T-cell (primary cell): ENCODE measurements at places on chromosomes 11 and 22. TPM values are rescaled to one million over a fixed set of nuclear protein-coding genes. Genes with fewer than 3 reads are reported as not detected.

Gene CHRDL2
- total RNA-seq: not detected

Gene VSIG10L2
- total RNA-seq: not detected

Gene CNTN5
- not detected for total RNA-seq

Gene IGF2
- total RNA-seq: not detected

Gene CRY2
- 54.0 TPM for total RNA-seq

DNA sequence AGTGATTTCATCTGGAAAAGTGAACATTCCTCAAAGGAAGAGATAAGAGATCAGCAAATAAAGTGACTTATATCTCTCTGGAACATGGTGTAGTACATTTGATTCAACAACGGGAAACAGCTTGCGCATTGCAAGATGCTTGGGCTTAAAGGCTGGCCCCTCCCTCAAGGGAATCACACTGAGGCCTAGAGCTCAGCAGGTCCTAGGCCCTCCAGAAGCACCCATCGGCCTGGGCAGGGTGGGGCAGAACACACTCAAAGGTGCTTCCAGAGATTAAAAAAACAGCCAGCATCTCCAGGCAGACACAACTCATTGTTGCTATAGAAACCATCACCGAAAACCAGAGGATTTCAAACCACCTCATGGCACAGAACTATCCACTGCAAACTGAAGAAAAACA, 69.0 kb upstream of the ARFGAP3 start:
- no peak for DNase-seq
- H3K4me1 ChIP-seq: peaks cover 25% of the 10 kb centered on the region
- no peaks in the 10 kb centered on the region for H3K27me3 ChIP-seq
- H3K27ac ChIP-seq: no peak overlapping the region

GRCh38 chr11:1127664-1128162, 30.0 kb upstream of the MUC5AC start:
- H3K36me3 ChIP-seq: no peaks in the 10 kb centered on the region
- peaks cover 38% of the 10 kb centered on the region for H3K27me3 ChIP-seq
- H3K4me3 ChIP-seq: no peak overlapping the region
- DNase-seq: no peak
- H3K4me1 ChIP-seq: no peaks in the 10 kb centered on the region

GRCh38 chr11:102447193-102447592, 5.4 kb downstream of the TMEM123 start:
- peaks cover 12% of the 10 kb centered on the region for H3K4me1 ChIP-seq
- H3K27ac ChIP-seq: peak overlapping the region; percentile 50
- H3K27me3 ChIP-seq: no peaks in the 10 kb centered on the region

DNA sequence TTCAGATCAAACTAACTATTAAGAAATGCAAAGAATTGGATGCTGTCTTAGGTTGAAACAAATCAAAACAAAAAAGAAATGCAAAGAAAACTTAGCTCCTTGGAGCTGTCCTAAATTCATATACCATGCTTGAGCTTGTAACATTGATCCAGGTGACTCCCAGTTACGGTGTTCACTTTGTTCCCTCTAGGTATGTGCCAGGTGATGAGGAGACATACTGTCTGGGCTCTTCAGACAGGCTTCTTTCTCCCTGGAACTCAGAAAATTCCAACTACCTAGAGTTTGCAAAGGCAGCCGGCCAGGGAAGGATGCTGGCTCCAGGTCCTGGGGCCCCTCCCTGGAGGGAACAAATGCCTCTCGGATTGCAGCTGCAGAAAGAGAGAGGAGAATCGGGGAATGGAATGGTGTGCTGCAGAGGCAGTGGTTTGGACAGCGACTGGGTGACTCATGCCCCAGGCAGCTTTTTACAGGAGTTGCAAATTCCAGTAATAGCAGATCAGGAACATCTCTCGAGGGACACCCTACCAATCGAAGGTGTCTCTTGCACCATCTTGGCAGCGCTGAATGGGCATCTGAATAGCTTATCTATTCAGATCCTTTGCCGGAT, 12.3 kb upstream of the ASPHD2 start:
- H3K4me1 ChIP-seq: no peaks in the 10 kb centered on the region
- H3K4me3 ChIP-seq: no peak overlapping the region
- DNase-seq: no peak

- peak; percentile 53 for DNase-seq
- H3K27ac ChIP-seq: peak overlapping the region; percentile 94
- H3K36me3 ChIP-seq: no peaks in the 10 kb centered on the region
- H3K4me3 ChIP-seq: peak overlapping the region; percentile 42
Measured at GRCh38 chr11:66317322-66317722, 478 bp upstream of the CD248 start.

GRCh38 chr11:78853521-78853920, 278.9 kb upstream of the NARS2 start:
- H3K36me3 ChIP-seq: no peaks in the 10 kb centered on the region
- H3K27ac ChIP-seq: no peak overlapping the region
- H3K4me1 ChIP-seq: no peaks in the 10 kb centered on the region

DNA sequence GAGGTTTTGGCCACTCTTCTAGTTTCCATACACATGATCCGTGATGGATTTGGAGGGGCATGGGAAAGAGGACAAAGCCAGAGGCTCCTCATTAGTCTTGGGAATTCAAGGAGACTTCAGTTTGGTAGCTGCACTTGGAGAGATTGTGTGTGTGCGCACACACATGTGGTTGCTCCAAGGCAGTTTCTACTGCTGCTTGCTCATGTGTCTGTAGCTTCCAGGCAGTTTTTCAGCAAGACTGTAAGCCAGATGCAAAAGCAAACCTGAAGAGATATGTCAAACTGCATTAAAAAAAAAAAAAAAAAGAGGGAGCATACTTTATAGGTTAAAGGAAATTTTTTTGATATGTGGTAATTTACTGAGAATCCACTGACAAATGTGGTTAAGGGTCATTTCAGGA, 95.7 kb downstream of the OSBP2 start:
- no peak overlapping the region for H3K27ac ChIP-seq
- DNase-seq: no peak
- no peaks in the 10 kb centered on the region for H3K4me1 ChIP-seq
- H3K36me3 ChIP-seq: no peaks in the 10 kb centered on the region
- H3K27me3 ChIP-seq: no peaks in the 10 kb centered on the region

GRCh38 chr11:7571640-7572000, 57.8 kb downstream of the PPFIBP2 start:
- H3K27ac ChIP-seq: no peak overlapping the region
- H3K4me1 ChIP-seq: peaks cover 12% of the 10 kb centered on the region
- H3K4me3 ChIP-seq: no peak overlapping the region
- H3K36me3 ChIP-seq: peaks cover 22% of the 10 kb centered on the region
- DNase-seq: no peak

DNA sequence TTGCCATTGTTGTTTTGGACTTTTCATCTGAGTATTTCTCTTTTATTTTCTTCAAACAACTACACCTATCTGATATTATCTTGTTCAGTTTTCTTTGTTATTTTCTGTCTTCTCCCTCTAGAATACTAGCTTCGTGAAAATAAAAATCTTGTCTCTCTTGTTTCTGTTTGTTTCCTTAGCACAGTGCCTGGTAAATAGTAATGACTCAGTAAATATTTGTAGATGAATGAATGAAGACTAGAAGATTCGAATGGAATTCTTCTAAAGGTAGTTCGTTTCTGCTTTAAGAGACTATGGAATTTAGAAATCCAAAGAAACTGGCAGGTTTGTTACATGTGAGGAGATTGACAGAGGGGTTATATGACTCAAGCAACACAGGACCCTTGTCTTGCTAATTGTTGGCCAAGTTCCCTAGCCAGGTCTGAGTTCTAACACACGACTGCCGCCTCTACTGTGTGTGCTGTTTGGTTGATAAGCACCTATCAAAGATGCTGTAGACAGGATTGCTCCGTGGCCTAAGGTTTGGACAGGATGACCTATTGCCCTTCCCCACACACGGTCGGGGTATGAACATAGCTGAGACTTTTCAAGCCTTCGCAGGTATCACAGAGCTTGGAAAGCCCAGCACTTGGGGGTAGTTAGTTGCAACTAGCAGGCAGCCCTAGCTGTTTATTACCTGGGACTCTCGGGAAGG, 831 bp upstream of the TMEM135 start:
- H3K4me3 ChIP-seq: peak overlapping the region; percentile 88
- peak overlapping the region; percentile 34 for H3K27ac ChIP-seq
- no peak for DNase-seq
- H3K27me3 ChIP-seq: no peaks in the 10 kb centered on the region

- H3K27ac ChIP-seq: no peak overlapping the region
- no peak for DNase-seq
- H3K4me1 ChIP-seq: no peaks in the 10 kb centered on the region
- H3K36me3 ChIP-seq: no peaks in the 10 kb centered on the region
Measured at GRCh38 chr11:27635567-27636037, 64.7 kb downstream of the BDNF start.

DNA sequence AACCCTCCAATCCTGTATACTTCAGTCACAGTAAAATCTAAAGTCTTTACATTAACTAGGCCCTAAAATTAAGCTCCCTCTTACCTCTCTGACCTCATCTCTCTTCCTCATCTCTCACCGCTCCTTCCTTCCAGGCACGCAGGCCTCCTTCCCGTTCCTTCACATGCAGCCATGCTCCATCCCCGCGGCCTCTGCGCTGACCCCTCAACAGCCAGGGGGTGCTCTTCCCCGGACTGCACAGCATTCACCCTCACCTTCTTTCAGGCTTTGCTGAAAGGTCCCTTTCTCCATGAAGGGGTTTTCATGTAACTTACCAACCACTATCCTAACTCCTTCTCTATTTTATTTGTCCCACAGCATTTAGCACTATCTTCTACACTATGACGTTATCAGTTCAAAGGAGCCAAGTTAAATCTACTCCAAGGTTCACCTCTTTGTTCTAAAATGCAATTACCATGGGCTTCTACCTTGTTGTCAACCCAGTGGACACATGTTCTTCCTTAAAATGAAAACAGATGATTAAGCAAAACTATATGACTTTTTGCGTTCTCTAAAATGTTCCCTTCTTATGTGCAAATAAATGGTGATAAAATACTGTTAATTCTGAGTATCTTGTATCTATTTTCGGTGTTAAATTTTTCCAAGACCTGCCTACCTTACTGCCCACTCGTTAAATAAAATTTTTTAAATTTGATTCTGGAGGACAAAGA, 57.8 kb upstream of the APOA1 start:
- H3K27ac ChIP-seq: no peak overlapping the region
- no peaks in the 10 kb centered on the region for H3K27me3 ChIP-seq
- peak; percentile 16 for DNase-seq
- peaks cover 4% of the 10 kb centered on the region for H3K4me1 ChIP-seq

DNA sequence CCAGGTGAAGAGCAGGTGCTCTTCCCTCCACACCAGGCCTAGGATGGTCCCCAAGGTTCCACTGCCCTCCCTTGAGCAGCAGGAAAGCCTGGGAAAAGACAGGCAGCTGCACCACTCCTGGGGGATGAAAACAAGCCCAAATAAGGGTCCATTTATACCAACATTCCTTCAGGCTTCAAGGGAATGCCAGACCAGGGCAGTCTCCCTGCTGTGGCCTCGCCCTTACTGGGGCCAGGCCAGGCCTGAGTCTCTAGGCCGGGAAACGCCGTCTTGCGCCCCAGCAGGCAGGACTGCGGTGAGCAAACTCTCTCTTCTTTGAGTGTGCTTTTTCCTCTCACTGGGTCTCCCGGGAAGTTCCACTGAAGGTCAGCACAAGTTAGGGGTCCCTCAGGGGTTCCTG, 443.5 kb downstream of the SOX6 start:
- no peaks in the 10 kb centered on the region for H3K4me1 ChIP-seq
- H3K27me3 ChIP-seq: no peaks in the 10 kb centered on the region
- H3K4me3 ChIP-seq: no peak overlapping the region
- H3K27ac ChIP-seq: no peak overlapping the region
- H3K36me3 ChIP-seq: no peaks in the 10 kb centered on the region
- DNase-seq: no peak

- H3K4me3 ChIP-seq: no peak overlapping the region
- H3K27ac ChIP-seq: no peak overlapping the region
- no peaks in the 10 kb centered on the region for H3K4me1 ChIP-seq
- H3K36me3 ChIP-seq: no peaks in the 10 kb centered on the region
- peaks cover 3% of the 10 kb centered on the region for H3K27me3 ChIP-seq
Measured at GRCh38 chr11:74683279-74683871, 47.9 kb downstream of the CHRDL2 start.

DNA sequence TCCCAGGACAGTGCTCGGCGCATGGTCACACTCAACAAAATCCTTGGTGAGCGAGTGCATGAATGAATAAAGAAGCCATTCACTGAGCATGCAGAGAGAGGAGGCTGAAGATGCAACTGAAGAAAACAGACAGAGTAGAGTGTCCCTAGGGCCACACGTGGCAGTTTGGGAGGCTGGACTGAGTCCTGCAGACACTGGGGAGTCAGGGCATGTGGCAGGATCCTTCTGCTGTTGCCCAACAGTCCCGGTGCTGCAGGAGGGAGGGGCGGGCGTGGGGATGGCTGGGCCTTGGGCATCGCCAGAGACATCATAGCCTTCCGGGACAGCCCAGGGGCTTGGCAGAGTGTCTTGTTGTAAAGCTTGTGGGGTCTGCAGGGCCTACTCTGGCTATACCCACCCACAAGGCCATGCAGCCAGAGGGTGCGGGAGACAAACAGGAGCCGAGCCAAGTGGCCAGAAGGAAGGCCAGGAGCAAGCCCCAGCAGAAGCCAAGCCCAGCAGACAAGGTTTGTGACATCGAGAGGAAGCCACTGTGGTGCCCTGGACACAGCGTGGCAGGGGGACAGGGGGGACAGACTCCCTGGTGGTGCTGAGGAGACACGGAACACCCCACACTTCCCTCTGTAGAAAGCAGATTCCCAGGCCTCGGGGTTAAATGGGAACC, 26.7 kb upstream of the FBLN1 start:
- H3K36me3 ChIP-seq: no peaks in the 10 kb centered on the region
- no peak for DNase-seq
- H3K4me1 ChIP-seq: no peaks in the 10 kb centered on the region
- H3K4me3 ChIP-seq: no peak overlapping the region

DNA sequence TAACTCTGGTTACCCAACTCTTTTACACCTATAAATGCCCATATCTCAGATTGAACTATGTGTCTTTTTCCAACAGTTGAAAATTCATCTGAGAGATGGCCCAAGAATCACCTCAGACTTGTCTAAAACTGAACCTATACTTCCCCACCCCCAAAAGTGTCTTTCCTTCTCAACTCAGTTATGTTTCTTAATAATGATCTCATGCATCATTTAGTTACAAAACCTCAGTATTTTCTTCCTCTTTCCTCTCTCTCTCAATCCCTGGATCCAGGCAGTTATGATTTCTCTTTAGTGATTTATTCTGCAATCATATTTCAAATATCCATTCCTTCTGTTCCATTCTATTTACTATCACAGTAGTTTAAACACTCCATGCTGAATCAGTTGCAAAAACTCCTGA, 32.3 kb upstream of the ADSL start:
- peaks cover 4% of the 10 kb centered on the region for H3K4me1 ChIP-seq
- no peak overlapping the region for H3K27ac ChIP-seq
- no peak for DNase-seq
- H3K27me3 ChIP-seq: no peaks in the 10 kb centered on the region

GRCh38 chr11:75650167-75650723, 18.6 kb downstream of the MAP6 start:
- no peak for DNase-seq
- no peaks in the 10 kb centered on the region for H3K27me3 ChIP-seq
- no peak overlapping the region for H3K27ac ChIP-seq

GRCh38 chr11:110491577-110492320, 62.0 kb downstream of the FDX1 start:
- DNase-seq: no peak
- H3K27me3 ChIP-seq: no peaks in the 10 kb centered on the region
- no peaks in the 10 kb centered on the region for H3K36me3 ChIP-seq
- H3K27ac ChIP-seq: no peak overlapping the region
